ENCODE measurements at places on chromosomes 6 and 20.

- DNase-seq, result no peak
Observed at GRCh38 chr6:130622142-130622541, 205.1 kb upstream of the SMLR1 start.

GRCh38 chr6:101851911-101852310 is 458.4 kb downstream of the GRIK2 start:
- no peak for DNase-seq

DNA sequence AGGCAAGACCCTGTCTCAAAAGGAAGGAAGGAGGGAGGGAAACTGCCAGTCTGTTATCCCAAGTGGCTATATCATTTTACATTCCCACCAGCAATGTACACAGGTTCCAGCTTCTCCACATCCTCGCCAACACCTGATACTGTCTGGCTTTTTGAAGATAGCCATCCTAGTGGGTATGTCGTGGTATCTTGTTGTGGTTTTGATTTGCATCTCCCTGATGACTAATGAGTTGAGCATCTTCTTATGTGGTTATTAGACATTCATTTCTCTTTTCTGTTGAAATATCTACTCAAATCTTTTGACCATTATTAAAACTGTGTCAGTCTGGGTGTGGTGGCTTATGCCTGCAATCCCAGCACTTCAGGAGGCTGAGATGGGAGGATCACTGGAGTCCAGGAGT is 47.9 kb upstream of the ARID1B start:
- DNase-seq, result no peak

DNA sequence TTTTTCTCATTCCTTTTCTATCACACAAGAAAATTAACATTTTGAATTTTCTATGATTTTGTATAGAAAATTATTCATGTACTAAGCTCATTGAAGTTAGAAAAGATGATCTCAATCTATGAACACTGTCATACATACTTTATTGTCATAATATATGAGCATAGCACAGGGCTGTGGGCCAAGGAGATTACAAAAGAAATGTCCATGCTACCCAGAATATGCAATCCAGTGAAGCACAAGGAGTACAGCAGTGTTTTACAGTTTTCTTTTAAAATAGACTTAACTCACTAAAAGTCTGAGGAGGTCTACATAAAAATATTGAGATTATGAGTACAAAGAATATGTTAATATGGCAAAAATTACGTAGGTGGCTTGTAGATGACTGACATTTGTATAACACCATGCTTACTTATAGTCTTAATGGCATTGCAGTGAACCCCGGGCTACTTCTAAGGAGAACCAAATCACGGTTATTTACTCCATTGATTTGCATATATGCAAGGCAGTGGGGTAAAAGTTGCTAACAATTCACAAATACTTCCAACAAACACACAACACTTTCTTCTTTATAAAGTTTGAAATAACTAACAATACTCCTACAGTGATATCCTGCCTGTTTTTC is 257.1 kb downstream of the BCKDHB start:
- DNase-seq, result no peak

DNA sequence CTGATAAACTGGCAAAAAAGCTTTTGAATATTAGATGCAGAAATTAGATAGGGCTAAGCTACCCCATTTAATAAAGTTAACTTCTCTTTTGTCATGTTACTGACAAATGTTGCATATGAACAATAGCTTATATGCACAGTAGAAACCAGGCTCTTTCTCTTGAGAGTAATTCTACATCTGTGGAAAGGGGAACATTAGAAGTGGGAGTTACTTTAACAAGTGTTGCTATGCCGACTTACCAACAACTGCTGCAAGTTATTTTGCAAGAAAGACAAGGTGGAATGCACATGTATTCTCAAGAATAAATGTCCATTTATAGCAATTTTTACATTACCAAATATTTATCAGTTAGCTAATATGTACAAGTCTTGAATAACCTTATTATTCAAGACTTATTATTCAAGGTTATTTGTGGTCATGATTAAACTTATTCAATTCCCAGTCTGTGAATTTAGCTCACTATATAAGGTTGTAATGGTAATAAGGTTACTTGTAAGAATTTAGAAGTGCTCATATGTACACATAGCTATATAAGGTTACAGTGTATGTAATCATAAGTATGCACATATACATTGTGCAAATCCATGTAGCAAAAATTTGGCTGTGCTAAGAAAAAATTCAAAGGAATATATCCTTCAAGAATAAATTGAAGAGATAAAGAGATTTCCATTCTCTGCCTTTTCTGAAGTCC is 38.3 kb downstream of the ADGRG6 start:
- DNase-seq, result no peak

DNA sequence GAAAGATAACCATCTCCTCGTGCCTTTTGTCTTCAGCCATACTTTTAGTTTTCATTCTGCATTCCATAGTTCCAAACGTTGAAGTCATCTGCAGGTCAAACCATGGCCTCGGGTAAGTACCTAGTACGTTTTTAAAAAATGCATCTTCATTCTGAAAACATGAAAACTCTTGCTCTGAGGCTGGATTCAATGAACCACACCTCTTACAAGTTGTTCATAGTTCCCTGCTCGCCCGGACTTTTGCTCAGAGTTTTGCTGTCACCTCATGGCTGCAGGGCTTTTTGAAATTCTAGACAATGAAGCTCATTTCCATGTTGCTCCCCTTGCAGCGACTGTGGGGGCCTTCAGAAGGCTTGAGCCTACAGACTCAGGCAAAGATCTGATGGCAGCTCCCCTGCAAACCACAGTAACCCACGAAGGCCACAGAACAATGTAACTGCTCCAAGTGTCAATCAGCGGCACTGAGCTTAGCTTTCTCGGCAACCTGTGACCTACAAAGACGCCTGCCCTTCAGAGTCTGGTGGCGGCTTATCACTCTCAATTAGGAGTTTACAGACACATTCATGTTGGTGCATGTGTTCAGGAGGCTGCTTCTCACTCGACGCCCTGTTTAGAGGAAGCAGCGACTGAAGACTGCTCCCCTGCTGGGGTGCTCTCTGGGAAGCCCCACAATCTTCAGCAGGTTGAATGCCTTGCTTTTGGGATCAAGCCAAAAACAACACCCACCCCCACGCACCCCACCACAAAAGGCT is 61.2 kb downstream of the FOXC1 start:
- no peak for DNase-seq

- no peak for DNase-seq
Observed at GRCh38 chr6:152091851-152092341, 284.4 kb downstream of the ESR1 start.

All from ecto neural progenitor cell (in vitro differentiated cells).